ENCODE measurements at places on chromosomes 5 and 9. TPM values are rescaled to one million over a fixed set of nuclear protein-coding genes. Genes with fewer than 3 reads are reported as not detected.

The PCDHGB6 gene
- total RNA-seq, result 9.8 TPM

The SEPTIN8 gene
- total RNA-seq, result 28.1 TPM

The FREM1 gene
- 3.3 TPM for total RNA-seq

The AHRR gene
- 1.2 TPM for total RNA-seq

The CDX1 gene
- not detected for total RNA-seq

The BARX1 gene
- total RNA-seq, result not detected

The FAT2 gene
- total RNA-seq, result 3.3 TPM

The CDH9 gene
- total RNA-seq, result 31.4 TPM

The SIT1 gene
- total RNA-seq, result not detected

The TTC23L gene
- 5.7 TPM for total RNA-seq

The DMRT3 gene
- not detected for total RNA-seq

GRCh38 chr9:21432672-21433425 lies 7.4 kb upstream of the IFNA1 start:
- DNase-seq, result no peak

DNA sequence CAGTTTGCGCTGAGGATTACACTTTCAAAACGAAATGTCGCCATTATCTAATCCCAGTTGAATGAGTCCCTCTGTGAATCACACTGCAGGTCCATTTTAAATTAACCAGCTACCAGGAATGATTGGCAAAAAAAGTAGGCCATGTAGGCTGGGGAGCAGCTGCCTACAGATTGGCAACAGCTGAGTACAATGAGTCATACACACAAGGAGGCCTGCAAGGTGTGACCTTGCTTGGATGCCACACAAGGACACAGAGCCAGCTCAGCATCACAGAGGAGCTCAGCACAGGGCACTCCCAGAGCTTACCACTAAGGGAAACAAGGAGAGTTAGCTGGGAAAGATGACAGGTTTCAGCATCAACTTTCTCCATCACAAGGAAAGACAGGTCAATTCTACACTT lies 12.9 kb downstream of the HAVCR1 start:
- no peak for DNase-seq

DNA sequence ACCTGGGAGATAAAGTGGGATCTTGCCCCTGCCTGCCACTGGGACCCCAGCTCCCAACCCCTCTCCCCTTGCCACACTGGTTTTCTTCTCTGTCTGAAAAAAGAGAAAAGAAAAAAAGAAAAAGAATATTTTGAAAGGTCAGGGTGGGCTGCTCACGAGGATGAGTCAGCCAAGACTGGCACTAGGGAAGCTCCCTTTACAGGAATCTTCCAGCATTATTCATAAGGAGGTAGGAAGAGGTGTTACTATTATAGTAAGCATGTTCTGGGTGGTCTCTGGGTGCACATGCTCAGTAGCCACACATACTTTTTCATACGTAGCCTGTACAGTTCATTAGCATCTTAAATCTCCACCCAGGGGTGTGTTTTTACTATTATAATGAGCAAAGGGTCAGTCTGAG lies 46.8 kb upstream of the HAND1 start:
- DNase-seq, result no peak

GRCh38 chr9:134209731-134210311 lies 45.5 kb upstream of the RNU6ATAC start:
- DNase-seq, result no peak

- DNase-seq, result peak; percentile 72
These were observed at the start of gene ARL10 for GRCh38 chr5:176365351-176366231. Gene ARL10, plus strand, starts transcription at chr5:176365487. Its CDS starts 77 bp downstream, at chr5:176365564.

- no peak for DNase-seq
These were observed 155.7 kb downstream of the CDK5RAP2 start for GRCh38 chr9:120424248-120424647.

GRCh38 chr5:159185773-159186172 lies 23.6 kb downstream of the RNF145 start:
- no peak for DNase-seq

- peak; percentile 36 for DNase-seq
These were observed 276.5 kb downstream of the ARHGEF28 start for GRCh38 chr5:73902327-73903051.

DNA sequence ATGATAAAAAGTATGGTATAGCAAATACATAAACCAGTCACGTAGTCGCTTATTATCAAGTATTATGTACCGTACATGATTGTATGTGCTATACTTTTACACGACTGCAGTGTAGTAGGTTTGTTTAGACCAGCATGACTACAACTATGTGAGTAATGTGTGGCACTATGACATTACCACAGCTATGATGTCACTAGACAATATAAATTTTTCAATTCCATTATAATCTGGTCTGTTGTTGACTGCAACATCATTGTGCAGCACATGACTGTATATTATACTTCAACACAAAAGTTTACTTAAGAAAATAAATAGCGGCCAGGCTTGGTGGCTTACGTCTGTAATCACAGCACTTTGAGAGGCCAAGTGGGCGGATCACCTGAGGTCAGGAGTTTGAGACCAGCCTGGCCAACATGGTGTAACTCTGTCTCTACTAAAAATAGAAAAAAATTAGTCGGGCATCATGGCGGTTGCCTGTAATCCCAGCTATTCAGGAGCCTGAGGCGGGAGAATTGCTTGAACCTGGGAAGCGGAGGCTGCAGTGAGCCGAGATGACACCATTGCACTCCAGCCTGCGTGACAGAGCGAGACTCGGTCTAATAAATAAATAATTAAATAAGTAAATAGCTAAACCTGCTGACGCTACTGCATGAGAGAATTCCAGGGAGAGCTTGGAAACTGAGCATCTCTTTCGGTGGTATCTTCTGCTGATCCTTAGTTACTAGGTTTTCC lies 24.6 kb upstream of the JADE2 start:
- no peak for DNase-seq

DNA sequence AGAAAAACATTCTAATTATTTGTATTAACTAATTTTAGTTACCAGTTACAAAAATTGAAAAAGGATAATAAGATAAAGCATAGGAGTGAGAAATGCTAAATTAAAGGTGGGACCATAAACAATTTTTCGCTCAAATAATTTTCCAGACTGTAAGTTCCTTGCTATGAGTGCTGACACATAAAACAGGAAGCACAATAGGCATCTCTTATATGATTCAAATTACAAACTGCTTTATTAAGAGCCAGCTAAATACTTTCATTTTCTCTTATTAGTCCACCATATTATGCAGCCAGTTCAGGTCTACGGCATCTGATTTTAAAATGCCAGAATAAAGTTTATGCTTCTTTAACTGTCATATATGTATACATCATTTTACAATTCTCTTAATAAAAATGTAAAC lies 4.4 kb downstream of the RC3H2 start:
- no peak for DNase-seq

- DNase-seq, result no peak
These were observed 39.9 kb upstream of the SMIM15 start for GRCh38 chr5:61202213-61202612.

DNA sequence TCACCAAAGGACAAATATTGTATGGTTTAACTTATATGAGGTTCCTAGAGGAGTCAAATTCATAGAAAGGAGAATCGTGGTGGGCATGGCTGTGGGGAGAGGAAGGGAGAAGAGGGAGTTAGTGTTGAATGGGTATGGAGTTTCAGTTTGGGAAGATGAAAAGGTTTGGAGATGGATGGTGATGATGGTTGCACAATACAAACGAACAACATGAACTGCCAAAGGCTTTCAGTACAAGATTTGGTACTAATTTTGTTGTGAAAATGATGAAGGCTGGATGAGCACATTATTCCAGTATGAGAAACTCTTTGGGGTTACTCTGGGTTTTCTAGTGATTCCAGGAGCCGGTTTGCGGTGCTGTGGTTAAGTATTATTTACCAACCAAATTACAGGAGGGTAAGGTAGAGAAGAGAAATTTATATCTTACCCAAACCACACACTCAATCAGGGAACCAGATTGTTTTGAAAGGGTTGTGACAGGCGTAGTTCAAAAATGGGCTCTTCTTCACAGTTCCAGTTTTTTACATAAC lies 112.0 kb upstream of the TBC1D2 start:
- DNase-seq, result no peak

GRCh38 chr9:23321049-23321448 lies 505.0 kb downstream of the ELAVL2 start:
- no peak for DNase-seq

- no peak for DNase-seq
These were observed 16.6 kb downstream of the OCLN start for GRCh38 chr5:69509212-69509611.

DNA sequence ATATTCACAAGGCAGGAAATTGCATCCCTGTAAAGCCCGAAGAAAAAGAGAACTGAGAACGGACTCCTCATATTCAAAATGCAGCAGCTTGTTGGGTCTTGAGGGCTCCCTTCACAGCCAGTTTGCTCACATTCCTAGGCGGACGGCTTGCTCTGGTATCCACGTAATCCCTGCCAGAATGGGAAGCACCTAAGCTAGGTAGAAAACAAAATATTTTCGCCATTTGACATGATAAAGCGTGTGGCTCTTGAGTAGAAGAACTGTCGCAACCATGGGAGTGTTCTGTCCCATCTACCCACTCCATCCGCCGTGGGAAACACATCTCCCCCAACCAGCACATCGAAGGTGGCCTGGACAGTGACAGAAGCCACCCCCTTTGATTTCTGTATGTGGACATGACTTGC lies 183.1 kb downstream of the GAS1 start:
- DNase-seq, result no peak

- DNase-seq, result no peak
These were observed 68.3 kb upstream of the SHB start for GRCh38 chr9:38137342-38137741.

DNA sequence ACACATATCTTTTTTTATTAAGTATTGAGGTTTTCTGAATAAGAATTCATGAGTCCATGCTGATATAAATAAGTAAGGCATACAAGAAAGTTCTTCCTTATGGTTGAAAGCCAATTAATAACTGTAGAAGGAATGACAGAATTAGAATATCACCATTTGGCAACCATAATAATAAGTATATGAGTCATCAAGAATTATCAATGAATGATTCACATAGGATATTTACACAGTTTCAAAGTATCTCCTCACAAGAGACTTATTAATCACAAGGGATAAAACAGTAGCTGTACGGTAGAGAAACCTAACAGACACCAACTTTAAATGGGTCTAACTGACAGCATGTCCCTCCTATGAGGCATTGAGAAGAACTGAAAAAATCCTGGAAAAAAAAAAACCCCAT lies 161.6 kb downstream of the NR3C1 start:
- no peak for DNase-seq

DNA sequence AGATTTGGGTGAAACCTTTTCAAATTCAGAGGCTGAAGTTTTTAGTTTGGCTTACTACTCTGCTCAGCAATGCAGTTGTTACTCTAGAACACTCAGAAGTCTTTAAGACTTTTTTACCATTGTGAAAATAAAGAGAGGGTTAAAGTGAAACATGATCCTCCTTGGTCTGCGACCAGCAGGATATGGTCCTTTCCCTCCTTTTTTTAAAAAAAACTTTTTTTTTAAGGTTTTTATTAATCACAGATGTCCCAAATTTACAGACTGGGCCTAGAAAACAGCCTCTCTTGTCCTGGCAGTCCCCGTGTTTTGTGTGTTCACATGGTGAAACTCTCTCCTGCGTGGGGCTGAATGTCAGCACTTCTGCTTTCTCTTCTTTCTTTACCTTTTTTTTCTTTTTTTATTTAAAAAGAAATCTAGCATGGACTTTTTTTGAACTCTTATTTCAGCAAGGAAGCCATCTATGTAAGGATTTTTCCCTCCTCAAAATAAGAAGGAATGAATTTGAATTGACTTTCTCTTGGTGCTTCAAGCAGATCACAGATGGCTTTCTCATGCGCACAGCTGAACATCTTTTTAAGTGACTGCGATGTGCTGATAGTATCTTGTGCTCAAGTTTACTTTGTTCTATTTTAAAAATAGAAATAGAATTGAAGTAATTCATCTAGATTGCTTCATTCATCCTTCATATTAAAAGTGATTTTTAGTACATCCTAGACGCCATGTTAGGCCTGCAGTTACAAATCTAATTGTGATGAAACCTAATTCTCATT lies 128.7 kb upstream of the OTULINL start:
- DNase-seq, result no peak

- peak; percentile 0 for DNase-seq
These were observed 81.3 kb upstream of the TMEM171 start for GRCh38 chr5:73039082-73039481.

DNA sequence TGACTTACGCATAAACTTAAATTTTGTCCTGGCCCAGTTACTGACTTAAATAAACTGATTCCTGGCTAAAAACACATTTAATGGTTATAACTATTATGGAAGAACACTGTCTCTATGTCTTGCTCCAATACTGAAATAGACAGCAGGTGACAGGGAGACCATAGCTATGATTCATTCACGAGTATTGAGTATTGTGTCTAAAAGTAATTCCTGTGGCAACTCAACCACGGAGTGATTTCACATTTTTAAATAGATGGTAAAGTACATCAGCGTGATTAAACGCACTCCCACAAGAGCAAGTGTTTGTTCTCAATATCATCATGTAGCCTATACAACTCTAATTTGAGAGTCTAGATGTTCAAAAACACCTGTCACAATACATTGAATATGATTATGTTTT lies 35.9 kb upstream of the PCSK1 start:
- DNase-seq, result no peak

DNA sequence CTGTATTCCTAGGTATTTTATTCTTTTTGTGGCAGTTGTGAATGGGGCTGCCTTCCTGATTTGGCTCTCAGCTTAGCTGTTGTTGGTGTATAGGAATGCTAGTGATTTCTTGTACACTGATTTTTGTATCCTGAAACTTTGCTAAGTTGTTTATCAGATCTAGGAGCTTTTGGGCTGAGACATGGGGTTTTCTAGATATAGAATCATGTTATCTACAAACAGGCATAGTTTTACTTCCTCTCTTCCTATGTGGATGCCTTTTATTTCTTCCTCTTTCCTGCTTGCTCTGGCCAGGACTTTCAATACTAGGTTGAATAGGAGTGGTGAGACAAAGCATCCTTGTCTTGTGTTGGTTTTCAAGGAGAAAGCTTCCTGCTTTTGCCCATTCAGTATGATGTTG lies 129.9 kb downstream of the DMXL1 start:
- no peak for DNase-seq

- DNase-seq, result no peak
These were observed 74.8 kb upstream of the TGFBR1 start for GRCh38 chr9:99030092-99030511.

Data from frontal cortex (tissue), 4 donors.